Naive thymus-derived CD4-positive, alpha-beta T cell (primary cell): ENCODE measurements at places on chromosomes 4 and X.

- no peak for DNase-seq
Observed at GRCh38 chr4:156939139-156939538, 32.5 kb downstream of the PDGFC start.

- DNase-seq = no peak
Observed at GRCh38 chr4:53688186-53688790, 97.0 kb upstream of the LNX1 start.

- DNase-seq = no peak
Observed at GRCh38 chr4:6767748-6768538, 14.6 kb upstream of the KIAA0232 start.

GRCh38 chr4:98204236-98204553 is 57.0 kb upstream of the RAP1GDS1 start:
- DNase-seq = no peak

GRCh38 chr4:104344342-104344980 is 150.2 kb downstream of the CXXC4 start:
- DNase-seq = no peak

DNA sequence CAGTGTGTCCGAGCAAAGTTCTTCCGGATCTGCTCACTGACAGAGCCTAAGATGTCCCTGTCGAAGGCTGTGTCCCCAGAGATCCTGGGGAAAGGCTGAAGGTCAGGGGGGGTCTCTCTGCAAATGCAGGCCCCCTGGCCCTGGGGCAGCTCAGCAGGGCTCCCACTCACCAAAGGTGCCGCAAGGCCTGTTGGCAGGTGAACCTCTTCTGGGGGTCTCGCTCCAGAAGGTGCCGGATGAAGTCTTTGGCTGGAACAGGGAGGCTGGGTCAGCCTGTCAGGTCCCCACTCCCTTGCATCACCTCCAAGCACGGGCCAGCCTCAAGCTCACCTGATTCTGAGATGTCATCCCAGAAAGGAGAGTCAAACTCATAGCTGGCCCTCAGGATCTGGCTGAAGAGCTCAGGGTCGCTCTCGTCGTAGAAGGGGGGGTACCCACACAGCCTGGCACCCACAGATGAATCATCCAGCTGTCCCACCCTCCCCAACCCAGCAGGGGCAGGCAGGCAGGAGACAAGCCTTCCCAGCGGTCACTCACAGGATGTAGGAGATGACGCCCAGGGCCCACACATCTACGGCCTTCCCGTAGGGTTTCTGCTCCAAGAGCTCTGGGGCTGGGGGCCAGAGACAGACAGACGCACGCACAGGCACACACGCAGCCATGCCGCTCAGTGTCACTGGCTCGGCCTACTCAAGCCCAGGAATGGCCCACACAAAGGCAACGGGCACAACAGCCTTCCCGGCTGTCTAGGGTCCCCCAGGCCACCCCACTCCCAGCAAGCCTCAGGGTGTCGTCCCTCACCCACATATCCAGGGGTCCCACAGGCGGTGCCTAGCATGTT is 2.6 kb downstream of the PNCK start:
- DNase-seq = no peak
